ENCODE measurements at places on chromosomes 2 and 18.

- no peak for DNase-seq
Observed at GRCh38 chr2:201432621-201433393, 18.5 kb downstream of the TRAK2 start.

GRCh38 chr2:29207352-29208148 lies 92.3 kb downstream of the CLIP4 start:
- no peak for DNase-seq

DNA sequence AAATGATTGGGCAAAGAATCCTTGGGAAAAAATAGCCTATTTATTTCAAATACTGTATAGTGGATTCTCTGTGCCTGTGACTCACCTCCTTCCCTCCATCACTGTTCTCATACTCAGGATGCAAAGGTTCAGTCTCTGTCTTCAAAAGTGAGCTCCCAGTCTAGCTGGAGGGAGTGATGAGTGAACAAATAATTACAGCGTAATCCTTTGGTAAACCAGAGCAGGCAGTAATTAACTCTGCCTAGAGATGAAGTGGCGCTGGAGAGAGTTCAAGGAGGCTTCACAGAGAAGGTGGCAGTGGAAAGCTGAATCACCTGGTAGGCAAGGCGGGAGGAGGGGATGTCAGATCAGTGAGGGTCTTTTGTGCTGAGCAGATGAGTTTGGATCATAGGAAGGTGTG lies 6.5 kb downstream of the DGUOK start:
- no peak for DNase-seq

GRCh38 chr2:218478544-218478943 lies 59.6 kb downstream of the VIL1 start:
- DNase-seq, result no peak

- peak; percentile 34 for DNase-seq
Observed at GRCh38 chr18:49834258-49834657, 20.9 kb upstream of the ACAA2 start.

DNA sequence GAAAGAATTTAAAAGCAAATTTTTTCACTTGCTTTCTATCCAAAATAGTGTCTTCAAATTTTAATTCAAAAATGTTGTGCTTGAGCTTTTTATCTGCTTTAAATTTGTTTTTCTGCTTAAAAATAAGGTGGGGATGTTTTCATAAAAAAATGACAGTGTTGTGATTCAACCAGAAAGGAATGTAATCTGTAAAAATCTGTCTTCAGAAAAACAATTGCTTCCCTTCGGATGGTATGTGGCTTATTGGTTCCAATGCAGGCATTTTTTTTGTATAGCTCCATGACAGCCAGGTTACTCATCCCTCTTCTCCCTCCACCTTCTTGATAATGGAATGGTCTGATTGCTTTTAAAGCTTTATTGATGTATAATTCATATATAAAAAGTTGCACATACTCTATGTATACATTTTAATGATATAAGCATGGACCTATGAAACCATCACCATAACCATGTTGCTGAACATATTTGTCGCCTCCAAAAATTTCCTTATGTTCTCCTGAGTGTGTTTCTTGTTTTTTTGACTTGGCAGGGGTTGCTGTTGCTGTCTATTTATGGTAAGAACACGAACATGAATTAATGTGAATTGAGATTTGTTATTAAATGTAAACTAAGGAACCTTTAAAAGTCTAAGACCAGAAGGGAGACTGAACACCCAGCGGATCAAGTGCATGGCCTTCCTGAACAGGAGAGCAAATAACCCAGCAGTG lies 363.7 kb upstream of the SPHKAP start:
- DNase-seq, result peak; percentile 13

- DNase-seq, result peak; percentile 95
Observed at GRCh38 chr2:236600892-236601291, 31.3 kb downstream of the ACKR3 start.

- DNase-seq, result no peak
Observed at GRCh38 chr2:99127981-99128380, 13.5 kb upstream of the C2orf15 start.

DNA sequence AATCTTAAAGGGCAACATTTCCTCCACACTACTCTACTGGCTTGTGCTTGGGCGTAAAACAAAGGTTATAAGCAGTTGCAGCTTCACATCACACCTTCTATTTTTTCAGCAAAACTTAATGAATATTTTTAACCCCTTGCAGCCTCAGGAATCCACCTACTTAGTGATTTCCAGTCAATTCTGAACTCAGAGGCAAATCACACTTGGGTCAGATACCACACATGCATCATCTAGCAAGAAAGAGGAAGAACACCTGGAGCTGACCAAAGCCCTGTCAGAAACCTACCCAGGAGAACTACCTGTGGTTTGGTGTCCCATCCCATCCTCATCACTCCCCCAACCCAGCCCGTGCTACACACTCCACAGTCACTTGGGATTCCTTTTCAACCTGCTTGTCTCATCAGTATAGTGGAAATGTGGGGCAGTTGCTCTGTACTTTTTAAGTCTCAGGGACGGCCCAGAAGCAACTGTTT lies 25.5 kb downstream of the PIAS2 start:
- DNase-seq, result no peak

GRCh38 chr2:232776435-232776834 lies at the start of gene KCNJ13:
TSS of gene KCNJ13 (minus strand) at chr2:232776565. CDS start at chr2:232771362, 5,203 bp downstream.
- peak; percentile 49 for DNase-seq

GRCh38 chr2:74110537-74110936 lies 37.2 kb downstream of the BOLA3 start:
- DNase-seq, result no peak

- no peak for DNase-seq
Observed at GRCh38 chr2:193980599-193980998, 1676.4 kb upstream of the SLC39A10 start.

- no peak for DNase-seq
Observed at GRCh38 chr2:121088251-121089165, 196.5 kb downstream of the TFCP2L1 start.

DNA sequence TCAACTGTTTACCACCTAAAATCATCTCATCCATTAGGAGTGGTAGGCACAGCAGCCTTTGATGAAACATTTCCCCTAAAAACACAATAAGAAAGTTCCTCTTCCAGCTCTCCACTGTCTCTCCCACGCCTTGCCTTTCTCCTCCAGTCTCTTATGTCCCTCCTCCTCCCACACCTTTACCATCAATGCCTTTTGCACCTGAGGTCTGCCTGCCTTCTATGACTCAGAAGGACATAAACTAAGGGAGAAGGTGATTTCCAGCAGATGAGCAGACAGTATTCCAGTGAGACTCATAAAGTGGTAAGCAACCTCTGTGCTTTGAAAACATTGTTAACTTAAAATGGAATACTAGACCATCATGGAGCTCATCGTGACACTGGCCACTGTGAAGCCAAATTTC lies 34.2 kb upstream of the NDUFV2 start:
- peak; percentile 48 for DNase-seq

DNA sequence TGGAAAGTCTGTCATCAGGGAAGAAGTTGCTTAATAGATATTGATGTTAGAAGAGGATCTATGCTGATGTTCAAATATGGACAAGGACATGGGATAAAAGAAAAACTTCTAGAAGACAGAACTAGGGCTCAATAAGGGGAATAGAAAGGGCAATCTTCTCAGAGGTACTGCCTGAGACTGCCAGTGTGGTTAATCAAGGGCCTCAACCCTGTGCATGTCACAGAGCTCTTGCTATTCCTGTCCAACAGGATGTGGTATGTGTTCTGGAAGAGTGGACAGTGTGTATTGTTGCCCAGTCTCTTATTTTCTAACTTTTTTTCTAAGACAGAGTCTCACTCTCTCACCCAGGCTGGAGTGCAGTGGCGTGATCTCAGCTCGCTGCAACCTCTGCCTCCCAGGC lies 27.8 kb upstream of the RNF125 start:
- DNase-seq, result no peak

DNA sequence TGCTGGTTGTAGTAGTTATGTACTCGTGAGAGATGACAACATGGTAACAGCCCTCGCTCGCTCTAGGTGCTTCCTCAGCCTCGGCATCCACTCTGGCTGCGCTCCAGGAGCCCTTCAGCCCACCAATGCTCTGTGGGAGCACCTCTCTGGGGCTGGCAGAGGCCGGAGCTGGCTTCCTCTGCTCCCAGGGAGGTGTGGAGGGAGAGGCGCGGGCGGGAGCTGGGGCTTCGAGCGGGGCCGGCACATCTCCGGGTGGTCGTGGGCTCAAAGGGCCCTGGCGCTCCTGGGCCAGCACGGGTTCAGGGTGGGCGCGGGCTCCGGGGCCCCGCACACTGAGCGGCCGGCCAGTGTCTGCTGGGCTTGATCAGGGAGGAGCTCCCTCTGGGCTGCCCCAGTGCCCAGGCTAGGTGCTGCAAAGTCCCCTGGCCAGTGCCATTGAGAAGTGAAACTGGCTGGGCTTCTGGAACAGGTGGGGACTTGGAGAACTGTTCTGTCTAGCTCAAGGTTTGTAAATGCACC lies 1012.1 kb downstream of the CNTNAP5 start:
- DNase-seq, result no peak

DNA sequence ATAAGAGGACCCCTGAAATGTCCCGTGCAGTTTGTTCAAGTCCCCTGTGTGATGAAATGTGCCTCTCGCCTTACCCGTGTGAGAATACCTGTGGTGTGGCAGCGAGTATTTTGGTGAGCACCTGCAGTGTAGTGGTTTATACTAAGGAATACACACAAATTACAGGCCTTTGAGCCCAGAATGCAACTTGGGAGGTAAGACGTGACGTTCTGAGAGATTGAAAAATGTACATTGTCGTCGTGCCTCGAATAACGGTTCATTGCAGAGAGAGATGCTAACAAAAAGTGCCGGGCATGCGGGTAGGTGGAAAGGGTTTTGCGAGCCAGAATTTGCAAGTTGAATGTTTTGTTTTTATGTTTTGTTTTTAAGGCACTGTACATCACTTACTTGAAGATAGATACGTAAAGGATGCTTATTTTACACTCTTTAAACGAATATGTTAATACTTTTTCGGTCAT lies 867 bp downstream of the RBBP8 start:
- peak; percentile 73 for DNase-seq

GRCh38 chr2:105454801-105455485 lies 56.1 kb upstream of the FHL2 start:
- DNase-seq, result peak; percentile 43

GRCh38 chr18:58726671-58727070 lies 55.4 kb downstream of the MALT1 start:
- DNase-seq, result no peak

GRCh38 chr2:178413472-178414265 lies 37.3 kb downstream of the PRKRA start:
- peak; percentile 48 for DNase-seq

GRCh38 chr18:46160050-46160798 lies 56.0 kb downstream of the HAUS1 start:
- DNase-seq, result peak; percentile 46

DNA sequence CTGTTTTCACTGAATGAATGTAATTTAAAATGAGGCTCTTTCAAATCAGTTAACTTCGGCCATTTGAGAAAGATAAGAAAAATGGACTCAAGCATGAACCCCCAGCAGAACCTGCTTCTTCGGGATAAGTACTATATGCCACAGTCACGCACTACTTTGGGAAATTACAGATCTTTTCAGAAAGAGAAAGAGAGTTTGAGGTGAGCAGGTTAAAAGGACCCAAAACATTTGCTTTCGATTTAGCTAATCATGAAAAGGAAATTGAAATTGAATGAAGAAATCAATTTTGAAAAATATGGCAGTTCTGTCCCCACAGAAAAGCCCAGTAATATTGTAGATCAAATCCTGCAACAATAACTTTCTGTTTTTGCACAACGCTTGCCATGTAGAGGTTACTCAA lies 156.9 kb downstream of the GRB14 start:
- no peak for DNase-seq

GRCh38 chr2:15313657-15314056 lies 247.5 kb downstream of the NBAS start:
- no peak for DNase-seq

DNA sequence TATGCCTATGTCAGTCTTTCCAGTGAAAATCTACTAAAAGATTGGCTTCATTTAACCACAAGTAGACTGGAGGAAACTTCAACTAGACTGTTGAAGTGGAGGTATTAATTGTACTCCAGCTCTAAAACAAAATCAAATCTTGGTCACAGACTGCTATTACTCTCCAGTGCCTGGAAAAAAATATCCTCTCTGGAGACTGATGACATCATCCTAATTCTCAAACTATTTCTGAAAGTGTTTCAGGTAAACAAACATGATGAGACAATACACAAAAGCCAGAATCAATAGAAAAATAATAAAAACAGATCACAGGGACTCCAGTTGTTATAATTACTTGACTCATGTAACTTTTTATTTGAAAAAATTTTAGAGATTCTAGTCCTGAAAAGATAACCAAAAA lies 87.7 kb upstream of the MYO3B start:
- no peak for DNase-seq

DNA sequence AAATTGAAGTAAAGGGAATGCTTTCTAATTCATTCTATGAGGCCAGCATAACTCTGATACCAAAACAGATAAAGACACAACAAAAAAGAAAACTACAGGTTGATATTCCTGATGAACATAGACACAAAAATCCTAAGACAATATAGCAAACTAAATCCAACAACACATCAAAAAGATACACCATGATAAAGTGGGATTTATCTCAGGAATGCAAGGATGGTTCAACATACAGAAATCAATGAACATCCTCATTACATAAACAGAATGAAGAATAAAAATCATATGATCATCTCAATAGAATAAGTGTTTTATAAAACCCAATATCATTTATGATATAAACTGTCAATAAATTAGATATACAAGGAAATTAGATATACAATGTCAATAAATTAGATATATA lies 65.7 kb downstream of the ZSWIM2 start:
- DNase-seq, result no peak

DNA sequence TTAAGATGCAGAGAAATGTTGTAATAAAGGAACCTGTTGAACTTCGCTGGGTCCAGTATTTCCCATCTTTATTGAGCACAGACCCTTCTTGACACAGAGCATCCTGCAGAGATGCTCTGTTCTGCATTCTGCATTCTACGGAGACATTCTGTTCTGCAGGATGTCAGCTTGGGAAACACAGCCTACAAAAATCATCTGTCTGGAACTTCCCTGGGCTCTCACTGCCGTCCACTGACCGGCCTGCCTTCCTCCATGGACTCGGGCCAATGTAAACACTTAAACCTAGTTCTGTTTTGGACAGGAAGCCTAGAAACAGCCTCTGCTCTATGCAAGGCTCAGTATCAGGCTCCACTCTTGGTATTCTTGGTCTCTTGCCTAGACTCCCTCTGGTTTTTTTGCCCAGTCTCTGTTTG lies 90.0 kb upstream of the PPP1CB start:
- no peak for DNase-seq

DNA sequence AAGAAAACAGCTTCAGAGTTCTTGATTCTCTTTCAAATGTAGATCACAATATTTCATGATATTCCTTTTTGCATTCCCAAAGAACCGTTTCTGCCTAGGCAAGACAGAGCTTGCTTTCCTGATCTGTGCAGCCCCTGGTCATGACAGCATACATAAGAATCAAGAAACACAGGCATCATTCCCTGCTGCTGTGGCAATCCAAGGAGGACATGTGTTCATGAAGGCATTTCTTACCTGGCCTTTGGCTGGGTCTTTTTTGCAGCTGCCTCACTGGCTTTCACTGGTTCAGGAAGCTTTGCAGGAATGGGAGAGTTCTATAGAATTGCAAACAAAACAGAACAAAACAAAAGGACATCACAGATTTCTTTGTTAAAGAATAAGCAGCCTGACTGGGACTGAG lies 87.6 kb upstream of the NFU1 start:
- DNase-seq, result no peak

- no peak for DNase-seq
Observed at GRCh38 chr2:169073963-169074751, 4.8 kb downstream of the DHRS9 start.

GRCh38 chr2:185436787-185437372 lies 301.7 kb upstream of the FSIP2 start:
- no peak for DNase-seq

Measured in trophoblast cell (in vitro differentiated cells and primary cell).